A549 treated with DMSO at 1 μM for 4 hours (cell line): ENCODE measurements at places on chromosomes 13 and 19. TPM values are rescaled to one million over a fixed set of nuclear protein-coding genes. Genes with fewer than 3 reads are reported as not detected.

The HOOK2 gene
- total RNA-seq = 7.2 to 12.1 TPM (median 10.4 TPM) in 5 replicates

The DENND1C gene
- 0.16 to 0.56 TPM (median 0.24 TPM) in 5 replicates for total RNA-seq

The B3GNT3 gene
- 3.2 to 4.3 TPM (median 3.9 TPM) in 5 replicates for total RNA-seq

The C1QTNF9B gene
- not detected in 5 replicates for total RNA-seq

The SYCN gene
- not detected in 5 replicates for total RNA-seq

The KLK15 gene
- not detected in 5 replicates for total RNA-seq

The XRCC1 gene
- total RNA-seq = 27.8 to 35.5 TPM (median 28.8 TPM) in 5 replicates

The AMER2 gene
- total RNA-seq = not detected in 5 replicates

The ATP1A3 gene
- total RNA-seq = 4.1 to 5.7 TPM (median 4.9 TPM) in 5 replicates

The CABP5 gene
- not detected in 5 replicates for total RNA-seq

The SULT2B1 gene
- 14.7 to 18.6 TPM (median 15.6 TPM) in 5 replicates for total RNA-seq

The NCCRP1 gene
- total RNA-seq = 0.76 to 2.2 TPM (median 1.7 TPM) in 5 replicates

The CEACAM5 gene
- total RNA-seq = 1.8 to 2.6 TPM (median 2.4 TPM) in 5 replicates

The PPM1N gene
- total RNA-seq = 6.3 to 7.3 TPM (median 6.6 TPM) in 5 replicates

The SELENOV gene
- total RNA-seq = not detected in 5 replicates

The TRAPPC2B gene
- 14.3 to 16.1 TPM (median 15.7 TPM) in 5 replicates for total RNA-seq

The CEACAM20 gene
- 0.06 to 0.12 TPM (median 0.10 TPM) in 3 of 5 replicates, not detected in the others for total RNA-seq

The THSD1 gene
- 9.4 to 13.6 TPM (median 10.3 TPM) in 5 replicates for total RNA-seq

The ZNF729 gene
- not detected in 5 replicates for total RNA-seq

The RAVER1 gene
- 21.6 to 34.4 TPM (median 30.0 TPM) in 5 replicates for total RNA-seq

The ADAMTSL5 gene
- total RNA-seq = 2.7 to 4.2 TPM (median 3.4 TPM) in 5 replicates
